ENCODE measurements at places on chromosomes 1 and 21.

GRCh38 chr1:209855623-209856022, 27.9 kb downstream of the UTP25 start:
- DNase-seq, result no peak

GRCh38 chr1:54485416-54485815, 62.6 kb upstream of the ACOT11 start:
- DNase-seq, result peak; percentile 52

- no peak for DNase-seq
These were observed 3.4 kb upstream of the RNF187 start for GRCh38 chr1:228483789-228484188.

DNA sequence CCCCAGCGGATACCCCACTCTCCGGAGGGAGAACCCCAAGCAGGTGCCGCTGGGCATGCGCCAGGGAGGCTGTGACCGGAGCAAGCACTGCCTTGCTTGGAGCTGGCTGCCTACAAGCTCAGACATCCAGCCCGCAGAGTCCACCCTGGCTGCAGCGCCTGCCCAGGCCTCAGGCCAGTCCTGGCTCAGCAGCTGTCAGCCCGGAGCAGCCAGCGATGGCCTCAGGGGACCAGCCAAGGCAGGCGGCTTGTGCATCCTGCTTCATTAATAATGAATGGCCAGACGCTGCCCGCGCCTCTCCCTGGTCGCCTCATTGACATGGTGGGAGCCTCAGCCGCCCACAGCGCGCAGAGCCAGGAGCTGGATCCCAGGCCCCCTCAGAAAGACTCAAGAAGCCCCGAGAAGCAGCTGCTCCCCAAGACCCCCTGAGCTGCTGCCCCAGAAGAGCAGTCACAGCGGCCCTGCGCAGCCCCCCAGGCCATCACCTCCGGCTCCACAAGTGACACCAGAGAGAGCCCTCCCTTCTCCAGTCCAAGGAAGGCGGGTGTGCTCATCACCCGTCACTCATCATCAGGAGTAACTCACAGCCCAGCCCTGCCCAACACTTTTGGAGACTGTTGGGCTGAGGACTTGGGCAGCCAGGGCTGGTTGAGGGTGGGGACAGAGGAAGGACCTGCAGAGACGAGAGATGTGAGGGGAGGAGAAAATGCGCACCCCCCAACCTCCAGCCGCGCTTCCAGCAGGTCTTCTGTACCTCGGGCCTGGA, 19.6 kb downstream of the KCNAB2 start:
- DNase-seq, result no peak
